RCC 7860 (cell line): ENCODE measurements at places on chromosomes 6 and 20.

GRCh38 chr6:10485406-10485805, 35.7 kb upstream of the GCNT2 start:
- no peak for DNase-seq

GRCh38 chr20:31602431-31602778, 2.7 kb upstream of the ID1 start:
- no peak for DNase-seq

GRCh38 chr20:15756754-15757115, 816.5 kb downstream of the KIF16B start:
- no peak for DNase-seq

DNA sequence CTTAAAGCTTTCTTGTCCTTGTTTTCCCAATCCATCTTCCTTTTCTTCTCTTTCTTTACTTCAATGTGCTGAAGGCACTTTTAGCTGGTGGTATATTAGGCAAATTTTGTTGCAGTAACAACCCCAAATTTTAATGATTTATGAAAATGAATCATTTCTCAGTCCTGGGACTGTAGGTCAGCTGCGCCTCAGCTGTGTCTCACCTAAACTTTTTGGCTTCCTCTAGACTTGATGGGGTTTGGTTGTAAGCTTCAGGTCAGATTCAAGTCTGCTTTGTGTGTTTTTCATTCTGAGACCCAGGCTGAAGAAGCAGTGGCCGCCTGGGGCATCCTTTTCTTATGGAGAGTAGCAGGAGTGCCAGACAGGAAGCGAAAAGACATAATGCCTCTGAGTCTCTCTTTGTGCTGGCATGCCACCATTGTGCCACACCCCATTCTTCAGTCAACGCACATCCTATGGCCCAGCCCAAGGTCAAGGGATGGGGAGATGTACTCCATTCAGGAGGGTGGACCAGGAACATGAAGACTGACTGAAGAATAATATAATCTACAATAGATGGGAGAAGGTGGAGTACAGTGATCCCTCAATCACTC, 28.9 kb upstream of the CD83 start:
- DNase-seq, result no peak

- DNase-seq, result no peak
These were observed 291.4 kb downstream of the BTBD9 start for GRCh38 chr6:38348371-38348770.

DNA sequence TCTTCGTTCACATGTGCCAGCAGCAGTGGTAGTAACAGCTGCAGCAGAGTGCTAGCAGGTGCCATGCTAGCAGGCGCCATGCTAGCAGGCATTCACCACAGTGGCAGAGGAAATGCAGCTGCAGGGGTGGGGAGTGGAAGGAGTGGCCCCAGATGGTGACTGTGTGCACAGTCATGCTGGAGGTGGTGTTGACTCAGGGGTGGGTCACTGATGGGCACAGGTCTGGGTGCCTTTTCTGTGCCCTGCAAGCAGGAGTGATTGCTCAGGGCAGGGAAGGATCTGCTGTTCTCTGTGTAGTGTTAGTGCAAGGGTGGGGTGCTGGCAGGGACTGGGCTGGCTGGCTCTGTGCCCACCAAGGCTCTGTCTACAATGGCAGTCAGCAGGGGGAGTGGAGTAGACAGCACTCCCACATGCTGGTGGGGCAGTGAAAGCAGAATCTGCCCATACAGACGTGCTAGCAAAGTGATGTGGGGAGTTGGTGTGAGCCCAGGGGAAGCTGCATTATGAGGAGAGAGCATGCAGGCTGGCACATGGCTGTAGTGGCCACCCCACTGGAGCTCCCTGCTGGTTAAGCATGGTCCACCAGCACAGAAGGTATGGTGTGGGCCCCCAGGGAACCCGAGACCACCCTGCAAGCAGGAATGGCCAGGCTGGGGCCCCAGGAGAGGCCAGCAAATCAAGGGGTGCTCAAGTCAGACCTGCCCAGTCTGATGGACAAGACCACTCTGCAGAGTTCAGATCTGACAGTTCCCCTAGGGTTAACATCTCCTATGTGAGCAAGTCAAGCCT, 11.4 kb upstream of the TSPYL4 start:
- peak; percentile 77 for DNase-seq

GRCh38 chr20:6006603-6006949, 47.3 kb downstream of the LRRN4 start:
- DNase-seq, result no peak

DNA sequence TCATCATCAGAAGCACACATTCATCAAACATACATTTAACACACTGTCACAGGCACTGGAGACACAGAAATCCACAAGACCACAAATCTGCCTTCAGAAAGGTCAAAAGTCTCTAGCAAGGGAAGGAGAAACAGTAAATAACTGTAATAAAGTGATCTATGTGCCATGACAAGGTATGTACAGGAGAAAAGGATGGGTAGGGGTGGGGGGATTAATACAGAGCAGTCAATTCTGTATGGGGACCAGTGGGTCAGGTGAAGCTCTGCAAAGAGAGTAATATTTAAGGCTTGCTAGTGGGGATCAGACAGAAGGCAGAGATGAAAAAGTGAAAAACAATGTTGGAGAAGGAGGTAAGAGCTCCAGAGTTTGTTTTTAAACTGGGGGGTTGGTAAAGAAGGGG, 32.6 kb downstream of the ELOVL5 start:
- no peak for DNase-seq

DNA sequence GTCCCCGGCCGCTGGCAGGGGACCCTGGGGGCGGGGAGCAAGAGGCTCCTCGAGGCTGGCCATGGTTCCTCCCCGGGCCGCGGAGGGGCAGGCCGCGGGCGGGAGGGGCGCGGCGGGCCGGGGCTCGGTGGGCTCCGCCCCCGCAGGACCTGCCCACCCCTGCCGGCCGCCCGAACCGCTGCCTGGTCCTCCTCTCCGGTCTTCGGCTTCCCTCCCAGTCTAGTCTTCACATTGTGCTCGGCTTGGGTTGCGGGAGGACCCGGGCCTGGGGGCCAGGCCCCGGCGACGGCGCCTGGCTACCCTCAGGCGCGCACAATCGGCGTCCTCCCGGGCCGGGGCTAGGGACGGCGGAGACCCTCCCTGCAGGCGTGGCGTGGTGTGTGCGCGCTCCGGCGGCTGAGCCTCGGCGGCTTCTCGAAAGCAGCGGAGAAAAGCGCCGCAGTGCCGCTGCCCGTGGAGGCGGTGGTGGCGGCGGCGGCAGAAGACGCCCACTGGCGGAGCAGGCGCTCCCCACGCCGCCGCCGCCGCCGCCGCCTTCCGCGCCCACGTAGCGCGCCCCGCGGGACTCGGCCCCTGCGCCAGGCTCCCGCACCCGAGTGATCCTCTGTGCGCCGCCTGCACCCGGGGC, at the start of gene PDE10A:
TSS of gene PDE10A (minus strand) at position 493 of the 628 bp plus-strand sequence. CDS start at position 63, 430 bp downstream.
- peak; percentile 69 for DNase-seq

DNA sequence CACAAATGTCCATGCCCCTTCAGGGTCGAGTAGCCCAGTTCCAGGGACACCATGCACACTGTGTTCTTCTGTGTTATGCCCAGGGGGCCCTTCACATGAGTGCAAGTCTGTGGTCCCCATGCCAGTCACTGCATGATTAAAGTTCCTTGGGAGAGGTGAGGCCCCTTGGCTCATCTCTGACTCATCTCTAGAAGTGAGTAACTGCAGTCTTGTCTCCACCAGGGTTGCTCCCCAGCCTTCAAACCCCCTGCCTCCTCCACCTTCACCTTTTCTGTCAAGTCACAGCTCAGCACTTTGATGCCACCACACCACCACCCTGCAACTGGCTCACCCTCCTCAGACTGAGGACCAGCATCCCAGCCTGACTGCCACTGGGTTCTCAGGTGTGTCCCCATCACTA, 161.7 kb downstream of the UNC5CL start:
- DNase-seq, result peak; percentile 42

DNA sequence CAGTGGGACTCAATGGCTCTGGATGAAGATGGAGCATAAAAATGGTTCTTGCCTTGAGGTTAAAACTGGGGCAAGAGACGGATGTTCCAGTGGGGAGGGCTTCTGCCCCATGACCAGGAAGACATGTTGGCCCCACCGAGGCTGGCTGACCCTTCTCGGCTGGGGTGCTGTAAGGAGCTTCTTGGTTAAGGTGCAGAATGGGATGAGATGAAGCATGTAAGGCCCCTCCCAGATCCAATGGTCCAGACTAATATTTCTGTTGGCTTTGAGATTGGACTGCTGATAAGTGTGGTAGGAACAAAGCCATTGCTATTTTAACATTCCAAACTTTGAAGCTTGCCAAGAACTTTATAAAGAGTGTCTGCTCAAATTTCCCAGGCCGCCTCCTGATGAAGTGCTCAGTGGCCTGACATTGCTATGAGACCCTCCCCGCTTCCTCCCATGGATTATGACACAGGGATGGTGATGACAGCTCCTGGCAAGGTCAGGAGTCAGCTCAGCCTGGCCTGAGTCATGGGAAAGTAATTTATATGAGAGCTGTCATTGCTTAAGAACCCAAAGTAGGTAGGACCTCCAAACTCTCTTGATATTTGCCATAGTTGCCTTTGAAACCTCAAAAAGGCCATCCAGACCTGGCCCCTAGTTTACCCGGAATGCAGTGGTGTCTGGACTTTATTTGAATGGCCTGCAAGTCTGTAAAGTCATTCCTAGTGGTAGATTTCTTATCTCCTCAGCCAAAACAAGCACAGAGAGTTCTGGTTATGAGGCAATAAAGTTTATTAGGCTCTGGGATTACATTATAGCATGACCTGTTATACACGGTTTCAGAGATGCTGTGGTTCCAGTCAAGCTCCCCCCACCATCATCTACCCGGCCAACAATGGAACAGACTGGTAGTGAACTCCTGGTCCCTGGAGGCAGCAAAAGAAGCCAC, 55.2 kb downstream of the TGM2 start:
- DNase-seq, result peak; percentile 98

DNA sequence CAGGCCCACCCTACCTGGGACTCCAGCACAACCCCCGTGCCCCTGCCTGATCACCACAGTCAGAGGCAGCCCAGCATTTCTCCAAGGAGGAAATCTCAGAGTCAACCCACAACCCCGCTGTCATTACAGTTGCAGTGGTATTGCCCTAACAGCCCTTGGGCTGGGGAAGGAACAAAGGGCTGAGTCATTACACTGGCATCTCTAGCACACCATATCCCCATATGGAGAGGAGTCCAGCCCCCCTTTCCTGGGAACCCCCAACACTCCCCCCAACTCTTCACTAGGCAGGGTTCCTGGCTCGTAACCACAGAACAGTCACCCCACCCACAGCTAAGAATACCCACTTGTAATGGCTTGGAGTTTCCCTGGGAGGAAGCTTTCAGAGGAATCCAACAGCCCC, 149.4 kb upstream of the OGFRL1 start:
- DNase-seq, result peak; percentile 59

DNA sequence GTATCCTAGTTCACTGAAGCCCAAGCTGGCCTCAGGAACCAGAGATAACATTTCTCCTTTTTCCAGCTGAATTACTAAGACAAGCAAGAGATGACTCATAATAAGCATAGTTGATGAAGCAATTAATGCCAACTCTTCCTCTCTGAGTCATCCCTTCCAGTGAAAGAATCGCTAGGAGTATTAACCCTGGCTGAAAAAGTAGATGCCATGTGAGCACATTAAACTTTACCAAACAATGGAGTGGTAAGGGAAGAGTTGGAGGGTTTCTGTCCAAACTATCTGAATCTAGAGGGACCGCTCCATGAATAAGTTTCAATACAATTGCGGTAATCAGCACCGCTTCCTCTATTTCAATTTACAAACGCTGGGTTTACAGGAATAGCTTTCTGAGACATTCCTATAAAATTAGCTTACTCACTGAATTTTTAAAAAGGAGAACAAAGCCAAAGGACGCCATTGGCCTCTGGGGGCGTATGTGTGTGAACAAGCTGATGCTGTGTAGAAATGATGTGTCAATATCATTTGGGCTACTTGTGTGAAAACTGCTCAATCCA, 48.3 kb downstream of the ATXN1 start:
- DNase-seq, result peak; percentile 95

DNA sequence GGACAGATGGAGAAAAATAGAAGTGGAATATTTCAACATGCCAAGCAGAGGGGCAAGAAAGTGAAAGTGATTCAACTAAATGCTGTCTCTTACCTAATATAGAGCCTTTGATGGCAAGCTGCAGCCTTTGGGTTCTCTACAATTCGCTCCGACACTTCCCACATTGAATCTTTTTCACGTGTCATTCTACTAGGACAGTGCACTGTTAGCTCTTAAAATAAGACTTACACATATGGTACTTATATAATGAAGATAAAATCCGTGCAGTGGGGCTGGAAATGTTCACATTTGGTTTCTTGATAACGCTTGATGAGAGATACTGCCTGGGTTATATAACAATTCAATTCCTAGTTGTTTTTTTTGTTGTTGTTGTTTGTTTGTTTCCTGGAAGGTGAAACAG, 502.4 kb downstream of the LMBRD1 start:
- DNase-seq, result no peak

DNA sequence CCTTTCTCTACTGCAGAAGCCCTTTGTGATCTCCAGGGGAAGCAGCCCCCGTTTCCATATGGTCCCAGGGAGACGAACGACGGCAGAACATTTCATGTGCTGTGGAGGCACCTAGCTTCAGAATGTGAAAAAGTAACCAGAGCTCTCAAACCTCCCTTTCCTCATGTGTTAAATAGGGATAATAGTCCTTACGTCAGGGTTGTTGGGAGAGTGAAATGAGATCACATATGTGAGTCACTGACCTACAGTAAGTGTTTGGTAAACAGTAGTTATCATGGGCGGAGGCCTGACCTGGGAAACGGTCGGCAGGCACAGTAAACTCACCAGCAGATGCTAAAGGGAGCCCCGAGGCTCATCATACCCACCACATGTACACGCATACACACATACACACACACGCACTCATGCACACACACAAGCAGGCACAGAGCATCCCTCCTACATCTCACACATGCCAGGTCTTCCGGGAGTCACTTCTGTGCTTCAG, 89.7 kb downstream of the LY86 start:
- DNase-seq, result no peak

- DNase-seq, result no peak
These were observed 374.9 kb downstream of the GJA1 start for GRCh38 chr6:121810158-121811032.

DNA sequence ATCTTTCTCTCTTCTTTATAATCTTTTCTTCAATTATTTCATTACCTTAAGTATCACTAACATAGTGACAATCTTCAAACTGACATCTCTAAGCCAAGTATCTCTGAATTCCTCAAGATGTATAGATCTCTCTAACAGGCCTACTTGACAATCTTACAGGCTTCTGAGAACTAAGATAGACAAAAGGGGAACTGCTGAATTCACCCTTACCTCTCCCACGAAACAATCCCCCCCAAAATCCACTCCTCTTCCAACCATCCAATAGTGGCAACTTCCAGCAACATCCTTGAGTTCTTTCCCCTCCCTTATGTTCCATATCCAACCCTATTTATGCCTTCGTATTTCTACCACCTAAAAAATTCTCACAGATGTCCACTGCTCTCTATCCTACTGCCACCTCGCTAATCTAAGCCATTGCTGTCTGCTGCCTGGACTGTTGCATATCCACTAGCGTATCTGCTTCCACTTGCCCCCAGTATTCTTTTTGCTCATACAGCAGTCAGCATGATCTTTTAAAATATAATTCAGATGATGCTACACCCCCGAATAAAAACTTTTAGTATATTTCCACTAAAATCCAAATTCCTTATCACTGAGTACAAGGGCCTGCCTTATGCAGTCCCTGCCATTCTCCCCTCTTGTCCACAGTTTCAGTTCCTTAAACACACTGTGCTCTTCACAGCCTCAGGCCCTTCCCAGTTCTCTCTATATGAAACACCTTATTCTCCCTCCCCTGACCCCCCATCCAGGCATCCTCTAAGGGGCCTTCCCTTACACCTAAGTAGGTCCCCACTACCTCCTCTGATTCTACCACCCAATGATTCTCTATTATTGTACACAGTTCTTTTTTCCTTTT, 8.0 kb downstream of the REPS1 start:
- DNase-seq, result no peak
